ENCODE measurements at places on chromosomes 13 and 19.

DNA sequence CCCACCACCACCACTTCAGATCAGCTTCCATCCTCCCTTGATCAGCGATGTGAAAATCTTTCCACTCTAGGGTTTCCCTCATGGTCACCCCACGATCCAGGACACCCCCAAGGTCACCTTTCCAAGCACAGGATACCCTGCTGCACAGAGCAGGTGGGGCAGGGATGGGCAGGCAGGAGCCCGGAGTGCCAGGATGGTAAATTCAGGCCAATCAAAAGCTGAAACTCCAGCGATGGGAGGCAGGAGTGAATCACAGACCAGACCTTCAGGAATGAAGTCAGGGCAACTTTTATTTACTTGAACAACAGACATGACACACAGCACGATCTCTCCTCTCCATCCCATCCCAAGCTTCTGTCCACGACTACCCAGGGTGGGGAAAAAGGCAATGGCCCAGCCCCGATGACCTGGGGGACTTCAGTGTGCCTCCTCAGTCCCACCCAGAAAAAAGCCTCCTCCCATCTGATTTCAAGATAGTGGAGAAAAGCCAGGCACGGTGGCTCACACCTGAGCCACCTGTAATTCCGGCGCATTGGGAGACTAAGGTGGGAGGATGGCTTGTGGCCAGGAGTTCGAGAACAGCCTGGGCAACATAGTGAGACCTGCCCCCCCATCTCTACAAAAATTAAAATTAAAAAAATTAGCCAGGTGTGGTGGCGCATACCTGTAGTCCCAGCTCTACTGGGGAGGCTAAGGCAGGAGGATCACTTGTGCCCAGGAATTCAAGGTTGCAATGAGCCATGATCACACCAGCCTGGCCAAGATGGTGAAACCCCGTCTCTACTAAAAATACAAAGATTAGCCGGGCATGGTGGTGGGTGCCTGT lies 39.2 kb downstream of the ZSWIM4 start:
- peak; percentile 91 for DNase-seq

DNA sequence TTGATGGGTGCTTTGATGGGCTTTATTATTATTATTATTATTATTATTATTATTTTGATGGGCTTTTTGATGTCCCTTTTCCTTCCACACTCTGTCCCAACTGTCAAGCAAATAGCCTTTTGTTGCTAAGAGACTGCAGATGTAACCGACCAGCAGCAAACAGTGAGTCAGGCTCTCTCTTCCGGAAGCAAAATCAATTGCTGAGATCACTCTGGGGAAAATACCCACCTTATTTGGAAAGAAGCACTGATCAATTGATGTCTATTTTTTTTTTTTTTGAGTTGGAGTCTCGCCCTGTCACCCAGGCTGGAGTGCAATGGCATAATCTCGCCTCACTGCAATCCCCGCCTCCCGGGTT lies 2.9 kb downstream of the LDLR start:
- peak; percentile 63 for DNase-seq

- DNase-seq: no peak
These were observed 836 bp upstream of the BST2 start for GRCh38 chr19:17406046-17406886.

DNA sequence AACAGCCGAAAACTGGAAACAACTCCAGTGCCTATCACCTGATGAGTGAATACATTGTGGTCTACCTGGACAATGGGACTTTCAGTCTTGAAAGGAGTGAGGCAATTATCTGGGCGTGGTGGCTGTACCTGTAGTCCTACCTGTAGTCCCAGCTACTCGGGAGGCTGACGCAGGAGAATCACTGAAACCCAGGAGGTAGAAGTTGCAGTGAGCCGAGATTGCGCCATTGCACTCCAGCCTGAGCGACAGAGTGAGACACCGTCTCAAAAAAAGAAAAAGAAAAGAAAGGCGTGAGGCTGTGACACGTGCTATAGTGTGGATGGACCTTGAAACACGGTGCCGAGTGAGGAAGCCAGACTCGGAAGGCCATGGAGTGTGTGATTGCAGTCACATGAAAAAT lies 4.1 kb upstream of the NTN5 start:
- DNase-seq: peak; percentile 92

DNA sequence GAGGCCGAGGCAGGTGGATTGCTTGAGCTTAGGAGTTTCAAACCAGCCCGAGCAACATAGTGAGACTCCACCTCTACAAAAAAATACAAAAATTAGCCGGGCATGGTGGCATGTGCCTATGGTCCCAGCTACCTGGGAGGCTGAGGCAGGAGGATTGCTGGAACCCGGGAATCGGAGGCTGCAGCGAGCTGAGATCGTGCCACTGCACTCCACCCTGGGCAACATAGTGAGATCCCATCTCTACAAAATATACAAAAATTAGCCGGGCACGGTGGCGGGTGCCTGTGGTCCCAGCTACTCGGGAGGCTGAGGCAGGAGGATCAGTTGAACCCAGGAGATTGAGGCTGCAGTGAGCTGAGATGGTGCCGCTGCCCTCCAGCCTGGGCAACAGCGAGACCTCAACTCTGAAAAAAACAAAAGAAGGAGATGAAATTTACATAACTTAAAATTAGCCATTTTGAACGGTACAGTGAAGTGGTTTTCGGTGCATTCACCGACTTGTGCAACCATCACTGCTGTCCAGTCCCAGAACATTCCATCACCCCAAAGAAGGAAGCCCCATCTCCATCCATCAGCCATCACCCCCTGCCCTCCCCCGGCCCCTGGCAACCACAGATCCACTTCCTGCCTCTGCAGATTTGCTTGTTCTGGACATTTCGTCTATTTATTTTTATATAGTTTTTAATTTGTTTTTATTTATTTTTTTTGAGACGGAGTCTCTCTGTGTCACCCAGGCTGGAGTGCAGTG lies 1.6 kb upstream of the AZU1 start:
- DNase-seq: no peak

DNA sequence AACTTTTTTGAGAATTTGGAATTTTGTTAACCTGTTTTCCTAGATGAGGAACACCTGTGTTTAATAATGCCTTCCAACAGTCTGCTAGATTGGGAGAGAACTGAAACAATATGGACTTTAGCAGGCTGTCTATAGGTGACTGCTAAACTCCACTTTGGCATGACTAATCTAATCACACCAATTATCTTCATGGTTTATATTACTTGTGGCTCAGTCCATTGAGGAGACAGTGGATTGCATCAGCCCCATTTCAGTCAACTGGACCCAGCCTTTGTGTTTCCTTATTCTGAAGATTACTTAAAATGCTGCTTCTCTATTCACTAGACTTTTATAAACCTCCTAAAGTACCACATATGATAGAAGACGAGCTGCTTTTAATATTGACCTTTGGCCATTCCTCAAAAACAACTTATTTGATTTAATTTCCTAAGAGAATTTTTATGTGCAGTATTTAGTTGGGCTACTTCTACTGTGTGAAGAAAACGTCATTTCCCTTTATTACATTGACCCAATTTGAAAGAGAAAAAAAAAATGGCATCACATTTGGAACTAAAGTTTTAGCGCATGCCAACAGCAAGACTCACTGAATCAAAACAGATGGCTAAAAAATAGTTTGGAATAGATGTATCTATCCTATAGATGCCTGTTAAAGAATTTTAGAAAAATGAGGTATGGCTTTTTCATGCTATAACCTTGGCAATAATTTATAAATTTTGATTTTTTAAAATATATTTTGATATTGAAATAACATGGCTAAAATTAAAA lies 295.8 kb downstream of the NDFIP2 start:
- peak; percentile 32 for DNase-seq

DNA sequence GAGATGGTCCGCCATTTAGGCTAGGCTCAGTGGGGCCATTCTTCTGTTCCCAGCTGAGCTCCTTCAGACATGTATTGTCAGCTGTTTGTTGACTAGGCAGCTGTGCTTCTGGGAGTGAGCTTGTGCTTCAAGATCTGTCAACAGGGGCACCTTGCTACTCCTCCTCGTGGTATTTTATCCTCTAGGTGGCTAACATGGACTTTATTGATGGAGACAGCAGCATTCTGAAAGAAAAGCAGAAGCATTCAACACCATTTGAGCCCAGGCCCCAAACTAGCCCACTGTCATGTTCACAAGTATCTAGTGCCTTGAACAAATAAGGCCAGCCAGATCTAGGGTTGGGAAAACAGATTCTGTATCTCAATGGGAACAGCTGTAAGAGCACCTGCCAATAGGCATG lies 65.9 kb downstream of the ZNF429 start:
- DNase-seq: no peak
